Right ventricle myocardium inferior (tissue), 1 donor: ENCODE measurements at places on chromosomes 12 and 14. TPM values are rescaled to one million over a fixed set of nuclear protein-coding genes. Genes with fewer than 3 reads are reported as not detected.

ANO4 gene
- 0.24 TPM for total RNA-seq

- no peak for DNase-seq
Observed at GRCh38 chr14:56085471-56085870, 32.7 kb upstream of the PELI2 start.

MUCL1 gene
- total RNA-seq = not detected

DNA sequence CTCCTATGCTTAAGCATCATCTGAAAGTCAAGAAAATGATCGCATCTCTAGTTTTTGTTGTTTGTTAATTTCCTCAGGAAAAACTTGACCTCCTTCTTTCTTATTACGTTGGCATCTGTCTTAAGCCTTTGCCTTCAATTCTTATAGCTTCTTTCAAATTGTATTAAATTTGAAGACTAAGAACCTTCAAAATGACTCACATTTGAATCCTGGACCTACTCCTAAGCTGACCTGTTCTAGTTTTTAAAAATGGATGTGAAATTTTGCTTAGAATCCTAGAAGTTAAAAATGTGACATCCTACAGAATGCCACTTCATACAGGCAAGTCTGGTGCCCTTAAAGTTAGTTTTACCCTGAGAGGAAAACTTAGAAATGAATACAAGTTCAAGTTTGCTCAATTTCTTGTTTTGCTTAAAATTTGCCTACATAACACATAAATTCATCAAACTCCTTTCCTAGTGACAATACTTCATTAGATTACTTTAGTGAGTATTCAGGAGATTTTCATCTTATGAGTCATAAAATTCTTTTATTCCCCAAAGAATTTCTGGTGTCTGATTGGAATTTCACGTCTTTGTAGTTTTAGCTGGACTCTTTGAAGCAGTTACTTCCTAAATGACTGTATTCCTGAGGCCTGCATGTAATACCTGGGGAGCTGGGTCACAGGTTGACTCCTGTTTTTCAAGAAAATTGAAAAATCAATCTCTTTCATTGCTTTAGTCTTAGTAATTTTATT, 152.3 kb downstream of the MSRB3 start:
- no peak for DNase-seq

GRCh38 chr14:68292441-68293215, 473.0 kb downstream of the RAD51B start:
- no peak for DNase-seq

OR4N5 gene
- not detected for total RNA-seq

DNA sequence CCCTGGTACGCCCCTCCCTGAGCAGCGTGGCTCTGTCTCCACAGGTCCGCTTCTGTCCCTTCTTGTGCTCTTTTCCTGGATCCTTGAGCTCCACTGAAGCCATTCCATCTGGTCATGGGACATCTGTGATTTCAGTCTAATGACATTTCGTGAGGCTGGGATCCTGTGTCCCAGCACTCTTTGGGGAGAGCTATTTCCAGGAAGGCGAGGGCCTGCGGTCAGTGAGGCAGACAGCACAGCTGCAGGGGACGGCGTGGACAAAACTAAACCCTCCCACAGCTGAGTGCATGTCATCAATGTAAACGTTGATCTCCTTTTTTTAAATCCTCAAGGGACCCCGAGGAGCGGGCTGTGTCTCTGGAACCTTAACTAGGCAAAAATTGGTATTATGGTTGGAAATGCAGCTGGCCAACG, 127.7 kb downstream of the DACT1 start:
- DNase-seq = no peak

DNA sequence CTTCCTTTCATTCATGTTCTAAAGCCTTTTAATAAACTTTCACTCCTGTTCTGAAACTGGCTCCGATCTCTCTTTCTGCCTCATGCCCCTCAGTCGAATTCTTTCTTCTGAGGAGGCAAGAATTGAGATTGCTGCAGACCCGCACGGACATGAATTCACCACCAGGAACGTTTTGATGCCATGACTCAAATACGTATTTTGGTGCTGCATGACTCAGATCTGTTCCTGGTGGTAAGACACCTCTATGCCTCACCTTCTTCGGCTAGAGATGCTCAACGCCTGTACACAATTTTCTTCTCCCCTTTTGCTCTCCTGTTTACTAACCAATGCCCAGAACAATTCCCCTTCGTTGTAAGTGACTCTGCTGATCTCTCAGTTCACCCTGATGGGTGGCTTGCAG, 52.0 kb upstream of the RIMBP2 start:
- no peak for DNase-seq

NRL gene
- total RNA-seq = 1.8 TPM

DNA sequence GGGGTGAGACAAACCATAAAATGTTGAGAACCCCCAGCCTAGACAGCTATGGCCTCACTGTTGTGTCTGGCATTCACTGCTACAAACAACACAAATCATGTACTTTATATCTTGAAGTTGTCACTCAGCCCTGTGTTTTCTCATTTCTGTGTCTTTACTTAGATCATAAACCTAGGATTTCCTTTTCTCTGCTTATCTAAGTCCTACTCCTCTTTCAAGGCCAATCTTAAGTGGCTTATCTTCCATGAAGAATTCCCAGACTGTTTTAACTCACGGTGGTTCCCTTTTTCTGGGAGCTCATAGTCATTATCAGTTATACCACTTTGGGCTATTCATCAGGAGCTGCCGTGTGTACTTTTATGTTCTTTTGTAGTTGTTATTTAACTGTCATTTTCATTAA, 42.1 kb downstream of the FLRT2 start:
- DNase-seq = no peak

- DNase-seq = no peak
Observed at GRCh38 chr14:60396718-60397343, 89.0 kb downstream of the C14orf39 start.
